Chondrocyte (in vitro differentiated cells): ENCODE measurements at places on chromosomes 2 and 18.

GRCh38 chr2:187338679-187339121, 109.4 kb downstream of the CALCRL start:
- DNase-seq: peak; percentile 62
- peaks cover 4% of the 10 kb centered on the region for H3K4me1 ChIP-seq
- H3K27ac ChIP-seq: no peak overlapping the region
- H3K36me3 ChIP-seq: peaks cover 2% of the 10 kb centered on the region
- H3K4me3 ChIP-seq: no peak overlapping the region

- no peaks in the 10 kb centered on the region for H3K27me3 ChIP-seq
- peaks cover 28% of the 10 kb centered on the region for H3K4me1 ChIP-seq
Observed at GRCh38 chr2:171800639-171801038, 93.4 kb downstream of the SLC25A12 start.

- peaks cover 3% of the 10 kb centered on the region for H3K36me3 ChIP-seq
- H3K4me1 ChIP-seq: no peaks in the 10 kb centered on the region
- H3K4me3 ChIP-seq: no peak overlapping the region
- no peaks in the 10 kb centered on the region for H3K27me3 ChIP-seq
- DNase-seq: no peak
Observed at GRCh38 chr2:85853499-85854165, 35.2 kb downstream of the ST3GAL5 start.

DNA sequence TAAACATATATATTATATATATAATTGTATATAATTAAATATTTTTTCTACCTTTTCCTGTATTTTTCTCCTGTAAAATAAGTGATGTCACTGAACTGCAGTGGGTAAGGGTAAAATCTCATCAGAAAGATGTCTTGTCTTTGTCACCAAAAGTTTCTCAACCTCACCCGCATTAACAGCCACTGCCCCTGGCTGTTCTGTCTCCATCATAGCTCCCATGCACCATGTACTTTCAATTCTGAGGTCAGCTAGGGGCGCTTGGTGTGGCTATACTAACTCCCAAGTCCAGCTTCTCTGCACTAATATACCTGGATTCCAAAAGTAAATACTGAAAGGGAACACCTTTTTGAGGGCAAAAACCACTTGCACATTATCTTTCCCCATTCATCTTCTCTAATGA, 46.6 kb downstream of the MAP2 start:
- H3K27me3 ChIP-seq: no peaks in the 10 kb centered on the region
- peaks cover 36% of the 10 kb centered on the region for H3K4me1 ChIP-seq
- no peak overlapping the region for H3K4me3 ChIP-seq

DNA sequence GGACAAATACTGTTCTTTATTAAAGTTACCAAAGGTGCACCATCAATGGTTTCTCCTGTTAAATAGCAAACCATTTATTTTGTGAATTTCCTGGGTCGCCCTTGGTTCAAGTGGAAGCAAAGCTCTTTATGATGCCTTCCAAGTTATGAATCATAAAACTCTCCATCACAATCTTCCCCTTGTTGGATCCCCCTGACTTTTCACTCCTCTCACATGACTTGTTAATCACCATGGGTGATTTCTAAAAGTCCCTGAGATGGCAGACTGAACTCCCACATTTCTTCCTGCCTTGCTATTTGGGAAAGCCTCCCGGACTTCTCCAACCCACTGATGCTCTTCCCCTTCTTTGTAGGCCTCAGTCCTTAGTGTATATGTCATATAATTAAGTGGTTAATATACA, 176.0 kb downstream of the THADA start:
- peaks cover 69% of the 10 kb centered on the region for H3K4me1 ChIP-seq
- no peak for DNase-seq
- no peaks in the 10 kb centered on the region for H3K27me3 ChIP-seq

- H3K27me3 ChIP-seq: no peaks in the 10 kb centered on the region
- H3K27ac ChIP-seq: peak overlapping the region; percentile 89
- H3K4me3 ChIP-seq: peak overlapping the region; percentile 12
- peak; percentile 79 for DNase-seq
Observed at GRCh38 chr2:127661072-127661649, 14.2 kb downstream of the LIMS2 start.

DNA sequence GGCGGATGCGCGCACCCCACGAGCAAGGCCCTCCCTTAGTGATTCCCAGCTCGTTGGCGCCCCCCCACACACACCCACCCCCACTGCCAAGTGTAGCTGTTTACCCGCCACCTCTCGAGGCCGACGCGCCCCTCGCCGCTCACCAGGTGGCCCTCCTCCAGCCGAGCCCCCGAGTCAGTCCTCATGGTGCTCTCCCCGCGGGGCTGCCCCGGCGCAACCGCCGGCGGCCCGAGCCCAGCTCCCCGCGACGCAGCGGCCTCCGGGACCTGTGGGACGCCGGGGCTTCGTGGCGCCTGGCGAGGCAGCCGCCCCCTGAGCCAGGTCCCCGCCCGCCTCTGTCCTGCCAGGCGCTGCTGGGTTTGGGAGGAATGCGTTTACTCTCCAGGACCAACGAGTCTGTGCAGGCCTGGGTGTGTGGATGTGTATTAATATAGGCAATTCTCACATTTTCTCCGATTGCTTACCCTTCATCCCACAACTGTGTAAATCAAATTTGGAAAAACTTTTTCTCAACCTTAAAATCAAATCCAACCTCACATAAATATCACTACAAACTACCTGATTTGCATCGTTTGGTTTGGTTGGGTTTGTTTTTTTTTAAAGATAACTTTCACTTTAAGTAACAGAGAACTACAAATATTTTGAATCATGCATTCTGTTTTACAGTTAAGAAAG, at the start of gene TMEM237:
TSS of gene TMEM237 (minus strand) at position 288 of the 675 bp plus-strand sequence. CDS start at position 185, 103 bp downstream.
- H3K27ac ChIP-seq: peak within 1 kb of the TSS; percentile 94
- H3K4me3 ChIP-seq: peak within 1 kb of the TSS; percentile 90
- DNase-seq: no peak
- no peaks in the 10 kb centered on the region for H3K27me3 ChIP-seq

DNA sequence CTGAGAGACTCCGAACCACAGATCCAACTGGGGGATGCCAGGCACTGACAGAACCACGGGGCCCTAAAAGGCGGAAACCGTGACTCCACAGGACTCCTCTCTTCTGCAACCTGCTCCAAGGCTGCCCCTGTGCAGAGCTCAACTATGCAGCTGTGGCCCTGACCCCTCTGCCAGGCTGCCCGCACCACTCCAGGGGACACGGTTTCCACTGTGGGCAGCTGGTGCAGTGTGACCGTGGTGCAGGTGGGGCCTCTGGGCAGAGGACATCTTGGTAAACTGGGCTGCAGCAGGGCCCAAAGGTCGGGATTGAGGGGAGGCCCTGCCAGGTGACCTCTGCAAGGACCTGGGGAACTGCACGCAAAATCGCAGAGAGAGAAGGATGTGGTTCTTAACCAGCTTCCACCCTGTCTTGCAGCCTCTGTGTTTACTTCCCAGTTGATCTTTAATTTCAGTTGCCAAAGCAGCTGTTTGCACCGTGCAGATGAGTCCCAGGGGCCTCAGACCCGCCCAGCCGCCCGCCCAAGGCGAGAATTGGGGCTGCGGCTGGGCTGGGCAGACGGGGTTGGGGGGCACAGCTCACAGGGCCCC, 104.6 kb upstream of the CTDP1 start:
- H3K27me3 ChIP-seq: no peaks in the 10 kb centered on the region
- H3K27ac ChIP-seq: no peak overlapping the region
- peaks cover 4% of the 10 kb centered on the region for H3K36me3 ChIP-seq
- H3K4me3 ChIP-seq: no peak overlapping the region
- peaks cover 46% of the 10 kb centered on the region for H3K4me1 ChIP-seq

GRCh38 chr2:234212534-234212933, 162.0 kb downstream of the SPP2 start:
- H3K36me3 ChIP-seq: peaks cover 2% of the 10 kb centered on the region
- H3K4me1 ChIP-seq: peaks cover 13% of the 10 kb centered on the region
- H3K27ac ChIP-seq: no peak overlapping the region
- H3K4me3 ChIP-seq: no peak overlapping the region
- no peaks in the 10 kb centered on the region for H3K27me3 ChIP-seq
